Stimulated activated CD8-positive, alpha-beta memory T cell treated with anti-CD3 and anti-CD28 coated beads, Interleukin-15, amount 100 ng/mL, for 4 hours (primary cell): ENCODE measurements at places on chromosomes 5 and 9.

DNA sequence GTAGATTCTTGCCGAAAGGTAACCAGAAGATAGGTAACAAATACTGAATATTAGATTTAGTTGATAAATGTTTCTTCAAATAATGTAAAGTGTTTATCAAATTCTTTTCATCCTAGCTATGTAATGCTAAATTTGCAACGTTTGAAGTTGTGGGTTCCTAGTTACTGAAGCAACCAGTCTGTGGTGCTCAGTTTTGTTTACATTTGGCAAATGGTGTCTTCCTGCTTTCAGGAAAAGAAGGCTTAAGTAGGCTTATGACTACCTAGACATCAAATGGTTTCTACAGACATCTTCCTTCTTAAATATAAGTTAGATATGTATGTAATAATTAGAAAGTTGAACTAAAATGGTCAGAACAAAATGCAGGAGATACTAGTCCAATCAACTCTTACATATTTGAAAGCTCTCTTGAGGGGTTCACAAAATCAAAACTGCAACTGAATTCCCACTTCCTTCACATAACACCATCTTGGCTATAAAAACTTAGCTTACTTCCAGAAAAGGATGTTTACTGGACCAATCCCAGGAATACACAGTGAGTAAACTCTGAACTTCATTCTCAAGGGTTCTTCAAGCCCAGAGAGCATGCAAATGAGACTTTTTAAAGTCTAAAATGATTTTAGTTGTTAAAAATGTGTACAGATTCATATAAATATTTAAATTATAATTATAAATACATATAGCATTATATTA lies 125.7 kb upstream of the ITGA1 start:
- DNase-seq = no peak

DNA sequence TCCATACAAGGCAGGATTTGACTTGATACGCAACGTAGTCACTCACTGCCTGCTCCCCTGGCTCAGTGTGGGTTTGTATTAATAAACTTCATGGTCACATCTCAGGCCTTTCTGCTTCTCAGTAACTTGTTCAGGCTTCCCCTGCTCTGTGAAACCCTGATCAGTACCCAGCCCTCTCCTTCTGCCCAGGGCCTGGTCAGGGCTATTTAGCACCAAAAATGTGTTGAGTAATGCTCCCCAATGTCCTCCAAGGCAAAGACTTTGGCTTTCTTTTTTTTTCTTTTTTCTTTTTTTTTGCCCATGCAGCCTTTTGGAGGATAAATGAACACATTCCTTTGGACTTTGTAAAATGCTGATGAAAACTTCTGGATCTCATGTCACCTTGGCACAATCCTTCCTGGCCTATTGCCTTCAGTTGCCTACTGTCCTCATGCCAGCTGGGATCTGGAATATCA lies 399.2 kb upstream of the KLF4 start:
- no peak for DNase-seq

GRCh38 chr9:137267933-137268355 lies 9.6 kb upstream of the TOR4A start:
- DNase-seq = no peak

DNA sequence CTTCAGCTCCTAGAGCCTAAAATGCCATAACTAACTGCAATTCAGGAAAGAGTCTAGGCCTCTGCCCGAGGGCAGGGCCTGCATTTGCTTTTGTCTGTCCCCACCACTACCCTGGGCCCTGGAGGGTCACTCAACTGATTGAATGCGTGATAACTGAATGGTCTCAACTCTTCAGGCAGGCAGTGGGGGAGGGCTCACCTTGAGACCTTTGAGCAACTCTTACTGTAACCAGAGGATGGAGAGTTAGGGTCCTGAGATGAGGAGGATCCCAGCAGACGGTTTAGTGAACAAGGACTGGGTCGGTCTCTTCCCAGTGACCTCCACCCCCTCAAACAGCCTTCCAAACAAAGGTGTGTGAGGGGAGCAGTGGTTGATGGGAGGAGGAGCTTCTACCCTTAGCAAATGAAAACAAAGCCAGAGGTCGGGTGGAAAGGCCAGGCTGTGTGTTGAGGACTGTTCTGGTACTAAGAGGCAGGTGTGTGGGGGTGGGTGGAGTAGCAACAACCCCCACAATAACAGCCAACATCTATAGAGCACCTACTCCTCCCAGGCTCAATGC lies 59.4 kb downstream of the CXXC5 start:
- no peak for DNase-seq

- no peak for DNase-seq
Measured at GRCh38 chr9:92496396-92497176, 14.3 kb upstream of the ASPN start.

- no peak for DNase-seq
Measured at GRCh38 chr9:132069046-132069898, 10.4 kb downstream of the MED27 start.

- DNase-seq = peak; percentile 57
Measured at GRCh38 chr5:172173564-172174153, 14.4 kb downstream of the STK10 start.

- DNase-seq = no peak
Measured at GRCh38 chr9:130665029-130665430, 636 bp downstream of the PRDM12 start.

- no peak for DNase-seq
Measured at GRCh38 chr5:37517686-37518085, 138.6 kb downstream of the WDR70 start.

DNA sequence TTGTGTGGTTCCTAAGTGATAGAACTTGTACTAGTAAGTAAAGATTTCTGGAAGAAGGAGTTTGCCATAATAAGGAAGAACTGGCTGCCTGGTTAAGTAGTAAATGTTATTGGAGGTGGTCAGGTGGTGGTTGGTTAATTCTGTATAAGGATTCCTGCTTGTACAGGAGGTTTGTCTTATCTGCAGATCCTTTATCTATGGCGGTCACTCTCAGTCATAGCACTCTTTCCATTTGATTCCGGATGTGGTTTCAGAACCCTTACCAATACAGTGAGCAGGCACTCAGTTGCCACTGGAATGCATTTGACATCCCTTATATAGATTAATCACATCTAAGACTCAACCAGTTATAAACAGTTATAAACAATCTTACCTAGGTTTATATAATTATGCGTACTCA lies 50.3 kb downstream of the RAD50 start:
- no peak for DNase-seq

DNA sequence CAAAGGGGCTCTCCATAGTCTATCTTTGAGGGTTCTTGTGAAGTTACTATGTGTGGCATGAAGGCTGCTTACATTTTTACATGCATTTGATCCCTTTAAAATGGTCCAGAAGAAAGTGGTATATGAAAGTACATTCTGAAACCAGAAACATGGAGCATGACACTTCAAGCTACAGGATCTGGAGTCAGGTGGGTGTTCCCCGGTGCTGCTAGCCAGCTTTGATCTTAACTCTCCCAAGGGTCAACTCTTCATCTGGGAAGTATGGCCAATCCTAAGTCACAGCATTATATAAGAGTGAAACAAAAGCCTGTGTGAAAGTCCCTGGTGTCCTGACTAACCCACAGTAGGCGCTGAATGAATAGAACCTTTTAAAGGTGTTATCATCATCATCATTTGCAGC lies 91.0 kb upstream of the TAS2R1 start:
- DNase-seq = no peak

DNA sequence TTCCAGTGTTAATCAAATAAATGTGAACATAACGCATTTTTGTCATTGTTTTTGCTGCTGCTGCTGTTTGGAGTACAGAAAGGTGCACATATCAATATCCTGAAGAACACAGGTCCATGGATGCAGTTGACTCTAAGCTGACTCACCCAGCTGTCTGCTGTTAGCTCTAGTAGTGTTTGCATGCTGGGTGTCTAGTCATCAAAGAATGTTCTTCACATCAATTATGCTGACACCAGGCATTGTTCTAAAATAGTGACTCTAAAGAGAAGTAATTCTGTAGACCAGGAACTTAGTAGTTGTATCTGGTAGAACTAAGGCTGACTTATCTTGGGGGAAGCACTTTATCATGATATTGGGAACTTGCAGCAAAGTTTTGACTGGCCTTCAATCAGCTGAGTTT lies 55.7 kb upstream of the DPYSL3 start:
- DNase-seq = no peak

DNA sequence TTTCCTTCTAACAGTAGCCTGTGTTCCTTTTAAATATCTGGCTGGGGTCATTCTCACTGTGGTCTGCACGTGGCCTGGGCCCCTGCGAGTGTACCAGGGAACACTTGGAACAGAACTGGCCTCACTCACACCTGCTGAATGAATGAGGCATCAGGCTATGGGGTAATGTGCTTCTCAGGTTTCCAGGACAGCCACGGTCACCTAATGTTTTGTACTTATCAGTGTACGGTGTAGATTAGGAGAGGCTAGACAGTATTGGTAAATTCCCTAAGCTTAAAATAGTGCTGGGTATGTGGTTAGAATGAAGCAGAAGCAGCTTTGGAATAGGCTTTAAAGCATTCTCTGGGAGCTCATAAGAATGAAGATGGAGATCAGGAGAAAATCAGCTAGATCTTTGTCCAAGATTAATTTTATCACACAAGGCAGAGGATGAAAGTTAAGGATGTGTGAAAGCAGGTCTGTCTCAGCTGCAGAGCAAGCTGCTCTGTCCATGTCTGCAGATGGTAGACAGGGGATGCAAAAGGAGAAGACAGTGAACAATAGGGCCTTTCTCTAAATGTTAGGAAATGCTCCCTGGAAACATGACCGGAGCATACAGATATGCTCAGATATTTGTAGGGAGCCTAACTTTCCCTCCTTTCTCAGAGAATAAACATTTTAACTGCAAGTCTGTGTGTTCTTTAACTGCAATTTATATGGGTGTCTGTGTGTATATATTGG lies 267.5 kb downstream of the NR3C1 start:
- DNase-seq = no peak

GRCh38 chr9:122050167-122050566 lies 42.9 kb downstream of the TTLL11 start:
- no peak for DNase-seq

GRCh38 chr9:136484153-136485048 lies 1.6 kb upstream of the SEC16A start:
- DNase-seq = no peak

- DNase-seq = no peak
Measured at GRCh38 chr5:90915393-90915792, 356.8 kb downstream of the ADGRV1 start.
